ENCODE measurements at places on chromosomes 16 and 17. TPM values are rescaled to one million over a fixed set of nuclear protein-coding genes. Genes with fewer than 3 reads are reported as not detected.

Gene UTS2R
- 7.2 TPM for polyA plus RNA-seq

- no peaks in the 10 kb centered on the region for H3K36me3 ChIP-seq
- H3K27me3 ChIP-seq: no peaks in the 10 kb centered on the region
- peaks cover 27% of the 10 kb centered on the region for H3K4me1 ChIP-seq
- DNase-seq: peak; percentile 79
Measured at GRCh38 chr16:73000020-73000906, 47.7 kb downstream of the ZFHX3 start.

- no peak overlapping the region for H3K4me3 ChIP-seq
- H3K27ac ChIP-seq: no peak overlapping the region
- no peak for DNase-seq
- peaks cover 19% of the 10 kb centered on the region for H3K27me3 ChIP-seq
- peaks cover 15% of the 10 kb centered on the region for H3K4me1 ChIP-seq
- H3K36me3 ChIP-seq: no peaks in the 10 kb centered on the region
Measured at GRCh38 chr16:2840914-2841313, 10.8 kb downstream of the ZG16B start.

DNA sequence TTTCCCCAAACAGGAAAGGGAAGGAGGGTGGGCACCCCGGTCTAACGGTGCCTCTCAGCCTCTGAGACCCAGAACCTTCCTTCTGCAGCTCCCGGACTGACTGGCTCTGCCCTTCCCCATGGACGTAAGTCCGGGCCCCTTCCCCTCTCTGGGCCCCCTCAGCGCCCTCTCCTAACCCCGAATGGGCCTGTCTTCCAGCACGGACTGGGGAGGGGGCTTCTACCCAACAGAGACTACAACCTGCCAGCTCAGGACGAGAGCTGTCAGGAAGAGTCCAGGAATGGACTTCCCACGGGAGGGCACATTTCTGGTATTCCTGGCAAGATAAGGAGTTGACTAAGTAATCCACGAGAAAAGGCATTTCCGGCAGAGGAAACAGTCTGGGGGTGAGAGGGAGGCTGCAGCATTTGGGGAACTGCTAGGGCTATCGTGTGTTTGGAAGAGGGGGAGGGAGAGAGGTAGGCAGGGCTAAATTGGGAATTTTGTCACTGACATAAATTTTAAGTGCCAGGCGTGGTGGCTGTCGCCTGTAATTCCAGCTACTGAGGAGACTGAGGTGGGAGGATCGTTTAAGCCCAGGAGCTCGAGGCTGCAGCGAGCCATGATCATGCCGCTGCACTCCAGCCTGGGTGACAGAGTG lies 12.1 kb upstream of the ALDOA start:
- peak overlapping the region; percentile 71 for H3K27ac ChIP-seq
- no peaks in the 10 kb centered on the region for H3K27me3 ChIP-seq
- H3K4me1 ChIP-seq: peaks cover 31% of the 10 kb centered on the region
- H3K36me3 ChIP-seq: peaks cover 8% of the 10 kb centered on the region
- DNase-seq: peak; percentile 50
- peak overlapping the region; percentile 72 for H3K4me3 ChIP-seq
